Stimulated activated CD4-positive, alpha-beta T cell treated with anti-CD3 and anti-CD28 coated beads, Interleukin-2, amount 100 ng/mL, for 4 hours (primary cell): ENCODE measurements at places on chromosomes 2 and 18.

- no peak for DNase-seq
Measured at GRCh38 chr2:128523457-128523856, 204.8 kb upstream of the HS6ST1 start.

DNA sequence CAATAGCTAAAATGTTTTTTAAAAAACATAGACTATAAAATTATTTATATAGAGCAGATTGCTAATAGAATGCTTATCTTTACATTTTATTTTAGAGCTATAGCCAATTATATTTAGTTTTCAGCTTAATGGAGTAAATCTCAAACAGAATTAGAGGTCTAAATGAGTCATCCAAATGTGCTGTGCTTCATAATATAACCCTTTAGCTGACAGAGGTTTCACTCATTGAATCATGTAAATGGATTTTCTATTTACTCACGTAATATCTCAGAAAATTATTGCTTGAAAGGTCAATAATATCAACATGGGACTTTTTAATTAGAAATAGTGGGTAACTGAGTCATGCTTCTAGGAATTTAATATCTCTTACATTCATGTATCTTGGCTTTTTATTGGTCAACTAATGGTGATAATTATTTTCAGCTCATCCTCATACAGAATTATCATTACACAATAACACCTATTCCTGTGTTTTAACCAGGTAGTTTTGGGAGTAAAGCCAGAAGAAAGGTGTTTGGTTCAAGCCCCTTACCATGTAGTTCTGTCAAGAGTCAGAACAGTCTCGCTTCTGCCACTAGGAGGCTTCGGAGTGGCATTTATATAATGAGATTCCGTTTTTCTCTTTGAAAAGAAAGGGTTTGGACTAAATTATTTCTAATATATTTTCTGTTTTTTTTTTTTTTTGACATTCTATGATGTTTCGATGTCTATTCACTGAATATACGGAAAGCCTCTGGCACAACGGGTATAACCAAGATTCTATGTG, 217.6 kb downstream of the CDH7 start:
- no peak for DNase-seq

- no peak for DNase-seq
Measured at GRCh38 chr18:74368901-74369705, 53.5 kb downstream of the C18orf63 start.

DNA sequence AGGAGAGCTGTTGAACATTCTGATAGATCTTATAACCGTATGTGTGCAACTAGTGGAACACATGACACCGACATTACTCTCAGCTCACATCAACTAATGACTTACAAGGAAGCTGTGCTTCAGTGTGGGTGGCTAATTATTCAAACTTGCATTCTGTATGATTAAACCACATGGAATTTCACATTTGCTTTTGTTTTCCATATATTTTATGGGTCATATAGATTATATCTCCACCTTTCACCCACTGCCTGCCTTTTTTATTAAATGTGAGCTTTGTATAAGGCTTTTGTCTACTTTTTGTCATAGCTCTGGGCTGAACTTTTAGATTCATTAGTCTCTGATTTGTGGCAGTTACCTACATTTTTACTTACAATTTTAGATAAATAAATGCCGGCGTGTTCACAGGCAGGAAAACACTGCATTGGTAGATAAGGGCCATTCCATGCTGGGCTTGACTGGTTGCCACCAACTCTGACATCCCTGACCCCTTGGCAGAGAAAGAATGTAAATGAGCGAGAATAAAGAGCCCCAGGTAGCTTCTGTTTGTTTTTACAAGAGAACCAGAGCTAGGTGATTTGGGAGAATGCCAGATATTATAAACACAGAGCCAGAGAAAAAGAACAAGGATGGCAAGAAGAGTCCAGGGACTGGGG, 35.7 kb downstream of the LYPD6 start:
- DNase-seq = no peak

GRCh38 chr2:237514474-237515130, 27.6 kb downstream of the MLPH start:
- DNase-seq = no peak

DNA sequence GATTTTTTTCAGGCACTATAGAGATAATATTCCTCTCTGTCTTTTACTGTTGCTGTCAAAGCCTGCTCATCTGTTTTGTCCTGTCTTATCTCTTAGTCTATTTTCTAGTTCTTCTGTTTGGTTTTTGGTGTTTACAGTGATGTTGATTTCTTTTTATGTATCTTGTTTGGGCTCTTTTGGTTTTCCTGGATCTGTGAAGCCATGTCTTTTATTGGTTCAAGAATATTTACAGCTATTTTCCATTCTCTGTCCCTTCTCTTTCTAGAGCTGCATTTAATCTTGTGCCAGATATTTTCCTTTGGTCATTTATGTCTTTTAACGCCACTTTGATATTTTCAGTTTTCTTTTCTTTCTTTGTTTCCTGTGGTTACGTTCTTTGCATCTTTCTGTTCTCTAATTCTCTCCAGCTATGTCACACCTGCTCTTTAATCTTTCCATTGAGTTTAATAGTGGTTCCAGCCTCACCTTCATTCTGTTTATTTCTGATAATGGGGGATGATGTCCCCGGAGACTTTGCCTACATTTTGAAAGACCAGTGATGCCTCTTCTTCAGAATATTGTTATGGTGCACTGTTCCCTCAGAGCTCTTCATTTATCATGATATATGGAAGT, 32.0 kb downstream of the SMCHD1 start:
- DNase-seq = no peak

GRCh38 chr18:8217051-8217564, 392.1 kb upstream of the RAB12 start:
- no peak for DNase-seq

DNA sequence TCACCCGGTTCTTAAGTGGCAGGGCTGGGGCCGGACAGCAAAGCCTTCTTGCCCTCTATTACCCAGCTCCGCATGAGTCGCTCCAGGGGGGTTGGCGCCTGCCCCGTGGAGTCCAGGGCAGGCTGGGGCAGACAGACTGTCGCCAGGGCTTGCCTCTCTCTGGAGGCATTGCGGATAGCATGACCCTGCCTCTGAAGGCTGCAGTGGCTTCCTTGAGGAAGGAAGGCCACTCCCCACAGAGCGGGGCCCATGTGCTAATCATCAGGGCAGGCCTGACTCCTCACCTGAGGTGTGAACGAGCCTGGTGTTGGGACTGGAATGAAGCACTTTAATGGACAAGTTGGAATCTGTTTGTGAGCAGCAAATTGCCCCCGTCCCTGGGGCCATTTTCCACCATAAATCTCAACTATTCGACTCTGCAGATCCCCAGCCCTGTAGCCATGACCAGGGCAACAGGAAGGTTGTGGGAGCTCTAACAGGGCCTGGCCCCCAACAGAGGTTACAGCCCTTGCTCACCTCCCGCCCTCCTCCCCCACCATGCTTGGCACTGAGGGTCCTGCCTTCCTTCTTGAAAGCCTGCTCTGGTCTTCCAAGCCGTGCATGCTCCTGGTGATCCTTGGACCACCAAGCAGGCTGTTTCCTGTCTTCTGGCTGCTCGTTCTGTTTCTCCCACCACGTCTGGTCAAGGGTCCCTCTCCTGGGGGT, 144.9 kb upstream of the HAAO start:
- DNase-seq = no peak

- DNase-seq = no peak
Measured at GRCh38 chr2:27942612-27943547, 52.4 kb downstream of the BABAM2 start.

DNA sequence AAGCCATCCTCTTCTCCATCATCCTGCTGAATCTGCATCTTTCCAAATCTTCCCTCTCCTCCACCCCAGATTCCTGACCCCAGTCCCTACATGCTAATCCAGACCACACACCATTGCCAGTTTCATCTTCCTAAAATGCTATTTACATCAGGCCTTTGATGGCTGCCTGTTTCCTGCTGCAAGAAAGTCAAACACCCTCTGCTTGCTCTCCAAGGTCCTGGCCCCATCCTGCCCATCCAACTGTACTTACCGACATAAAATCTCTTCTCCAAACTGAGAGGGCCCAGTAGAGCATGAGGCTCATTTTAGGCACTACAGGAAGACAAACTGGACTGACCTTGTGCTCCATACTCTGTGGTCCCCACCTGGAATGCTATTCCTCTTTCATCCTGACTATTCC, 19.0 kb downstream of the ALK start:
- no peak for DNase-seq

DNA sequence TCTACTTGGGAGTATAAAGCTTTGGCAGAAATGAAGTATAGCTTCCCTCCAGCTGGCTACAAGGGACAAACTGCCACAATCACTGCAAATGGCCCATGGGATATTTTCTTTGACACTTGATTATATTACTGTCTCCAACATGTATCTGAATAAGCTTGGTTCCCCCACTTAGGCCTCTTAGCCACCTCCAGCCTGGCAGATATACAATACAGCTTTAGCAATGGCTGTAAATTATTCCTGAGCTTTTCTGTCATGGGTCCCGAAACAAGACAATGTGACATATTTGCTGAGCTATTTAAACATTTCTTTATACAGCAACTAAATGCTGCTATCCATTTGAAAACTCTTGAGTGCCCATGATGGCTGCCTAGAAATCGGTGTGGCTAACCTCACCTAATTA, 406.2 kb downstream of the SUCLG1 start:
- no peak for DNase-seq

- DNase-seq = no peak
Measured at GRCh38 chr2:32721376-32721775, 93.5 kb downstream of the TTC27 start.

- DNase-seq = no peak
Measured at GRCh38 chr2:43041661-43042360, 184.6 kb downstream of the ZFP36L2 start.

- no peak for DNase-seq
Measured at GRCh38 chr2:160266037-160266551, 66.0 kb upstream of the ITGB6 start.

DNA sequence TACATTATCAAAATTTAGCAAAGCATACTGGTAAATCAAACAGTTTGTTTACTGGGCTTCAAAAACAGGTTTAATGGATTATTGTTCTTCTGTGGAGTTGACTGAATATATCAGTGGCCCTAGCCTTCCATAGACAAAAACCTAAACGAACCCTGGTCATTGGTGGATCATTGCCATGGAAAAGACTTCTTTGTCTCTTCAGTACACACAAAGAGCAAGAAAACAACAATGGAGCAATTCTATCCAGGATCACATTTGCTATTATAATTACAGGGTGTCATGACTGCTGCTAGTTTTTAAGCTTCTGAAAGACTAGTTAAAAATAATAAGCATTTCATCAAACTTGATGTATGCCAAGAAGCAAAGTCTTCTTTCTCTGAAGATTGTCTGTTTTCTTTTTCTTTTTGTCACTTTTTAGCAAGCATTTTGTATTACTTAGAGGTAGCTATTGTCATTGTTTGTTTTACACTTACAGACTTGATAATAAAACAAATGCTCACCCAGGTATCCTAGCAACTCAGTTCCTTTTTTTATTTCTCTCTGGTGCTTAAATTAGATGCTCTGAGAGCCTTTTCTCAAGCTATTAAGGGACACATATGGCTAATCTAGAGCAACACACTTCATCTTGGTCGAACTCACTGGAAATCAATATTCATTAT, 1228.7 kb upstream of the DDX18 start:
- DNase-seq = no peak

DNA sequence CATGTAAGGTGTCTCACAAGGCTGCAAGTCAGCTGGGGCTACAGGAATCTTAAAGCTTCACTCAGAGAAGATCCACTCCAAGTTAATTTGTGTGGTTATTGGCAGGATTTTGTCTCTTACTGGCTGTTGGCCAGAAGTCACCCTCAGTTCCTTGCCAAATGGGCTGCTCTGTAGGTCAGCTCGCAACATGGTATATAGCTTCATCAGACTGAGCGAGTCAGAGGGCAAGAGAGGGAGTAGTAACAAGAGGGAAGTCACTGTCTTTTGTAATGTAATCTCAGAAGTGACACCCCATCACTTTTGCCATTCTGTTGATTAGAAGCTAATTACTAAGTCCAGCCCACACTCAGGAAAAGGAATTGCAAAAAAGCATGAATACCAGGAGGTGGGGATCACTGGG, 119.5 kb downstream of the LRRTM1 start:
- no peak for DNase-seq

GRCh38 chr2:158097481-158097880, 4.2 kb upstream of the UPP2 start:
- DNase-seq = no peak

- no peak for DNase-seq
Measured at GRCh38 chr2:140199312-140199711, 1419.1 kb upstream of the NXPH2 start.

GRCh38 chr2:144099780-144100377, 420.0 kb downstream of the ZEB2 start:
- no peak for DNase-seq

- no peak for DNase-seq
Measured at GRCh38 chr2:226489775-226490541, 309.7 kb downstream of the IRS1 start.

DNA sequence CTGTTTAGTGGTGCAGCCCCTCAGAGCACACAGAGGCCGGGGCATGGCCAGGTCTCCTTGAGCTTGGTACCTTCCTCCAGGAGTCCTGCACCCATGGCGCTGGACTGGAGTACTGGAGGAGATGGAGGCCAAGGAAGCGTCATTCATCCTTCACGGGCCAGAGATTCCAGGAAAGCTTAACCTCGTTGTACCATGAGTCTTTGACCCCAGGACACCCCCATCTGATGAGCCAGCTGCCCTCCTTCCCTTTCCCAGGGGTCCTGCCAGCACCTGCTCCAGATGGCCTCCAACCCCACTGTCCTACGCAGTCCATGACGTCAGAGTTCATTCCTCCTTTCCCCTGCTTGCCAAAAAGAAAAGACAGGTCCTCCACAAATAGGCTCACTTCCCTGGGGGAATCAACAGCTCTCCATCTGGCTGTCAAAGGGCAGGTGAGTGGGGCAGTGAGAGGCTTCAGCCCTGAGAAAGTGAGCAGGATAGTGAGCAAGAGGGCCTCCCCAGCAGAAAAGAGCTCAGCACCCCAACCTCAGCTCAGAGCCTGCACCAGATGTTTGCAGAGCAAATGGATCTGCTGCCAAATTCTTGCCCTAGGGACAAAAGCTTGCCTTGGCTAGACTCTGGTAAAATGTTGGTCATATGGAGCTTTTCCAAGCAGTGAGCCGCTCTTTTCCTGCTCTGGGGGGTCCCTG, 4.5 kb upstream of the NPPC start:
- no peak for DNase-seq

- no peak for DNase-seq
Measured at GRCh38 chr2:102238778-102239177, 52.0 kb downstream of the IL1RL2 start.

- no peak for DNase-seq
Measured at GRCh38 chr2:104668631-104669030, 185.3 kb upstream of the POU3F3 start.

GRCh38 chr18:26547646-26548414, 523 bp downstream of the KCTD1 start:
- DNase-seq = peak; percentile 19

DNA sequence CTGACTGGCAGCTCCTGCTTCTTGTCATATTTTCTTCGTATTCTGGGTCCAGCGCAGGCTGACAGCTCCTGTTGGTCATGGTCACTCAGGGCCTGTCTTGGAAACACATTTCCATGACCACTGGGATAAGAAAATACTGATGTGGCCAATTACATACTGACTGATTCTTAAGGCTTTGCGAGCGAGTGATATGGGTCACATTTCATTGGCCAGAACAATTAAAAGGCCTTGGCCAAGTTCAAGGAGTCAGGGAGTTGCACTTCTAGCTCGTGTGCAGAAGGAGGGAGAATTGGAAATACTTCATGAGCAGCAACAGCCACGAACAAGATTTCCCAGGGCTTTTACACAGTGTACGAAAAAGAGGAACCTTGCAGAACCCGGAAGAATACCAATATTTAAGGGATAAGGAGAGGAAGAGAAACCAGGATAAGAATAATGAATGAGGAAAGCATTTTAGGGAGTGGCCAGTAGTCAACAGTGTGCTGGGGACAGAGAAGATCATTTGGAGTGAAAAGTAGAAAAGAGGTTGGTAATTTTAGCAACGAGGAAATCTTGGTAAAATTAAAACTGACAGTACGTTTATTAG, 149.5 kb downstream of the ATP9B start:
- DNase-seq = no peak
